ENCODE measurements at places on chromosomes 16 and 17.

DNA sequence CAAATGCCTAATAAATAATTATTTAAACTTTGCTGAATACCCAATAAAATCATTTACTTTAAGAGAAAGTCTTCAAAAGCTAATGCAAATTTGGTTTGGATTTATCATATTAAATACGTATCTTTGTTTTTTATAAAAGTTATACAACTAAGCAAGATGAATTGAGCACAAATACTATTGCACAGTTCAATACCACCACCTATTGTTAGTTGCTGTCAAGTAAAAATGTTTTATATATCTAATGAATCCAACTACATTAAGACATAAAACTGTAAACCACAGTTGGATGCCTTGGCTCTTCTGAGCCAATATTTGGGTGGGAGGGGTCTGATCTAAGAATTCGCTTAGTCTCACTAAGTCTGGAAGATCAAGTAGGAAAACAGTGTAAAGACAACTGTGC, 7.7 kb downstream of the FBXL20 start:
- no peak for DNase-seq

- no peak for DNase-seq
Measured at GRCh38 chr17:48181653-48182052, 74.1 kb downstream of the SNX11 start.

GRCh38 chr17:47744168-47745036, 11.4 kb downstream of the TBX21 start:
- DNase-seq: peak; percentile 11

DNA sequence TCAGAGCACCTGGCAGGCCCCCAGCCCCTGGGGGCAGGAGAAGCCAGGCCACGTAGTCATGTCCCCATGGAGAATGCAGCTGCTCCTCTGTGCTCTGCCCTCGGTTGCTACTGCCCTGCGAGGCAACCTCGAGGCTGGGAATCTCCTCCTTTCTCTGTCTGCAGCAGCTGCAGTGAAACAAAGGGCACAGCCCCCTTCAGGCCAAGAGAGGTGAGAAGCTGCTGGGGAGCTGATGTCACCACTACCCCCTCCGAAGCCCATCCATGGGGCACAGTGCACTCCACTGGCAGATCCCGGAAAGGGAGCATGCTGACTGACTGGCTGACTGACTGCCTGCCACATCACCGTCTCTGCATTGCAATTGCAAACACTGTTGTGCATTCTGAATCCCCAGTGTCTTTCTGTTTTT, 103.7 kb downstream of the GRIN2A start:
- DNase-seq: no peak

DNA sequence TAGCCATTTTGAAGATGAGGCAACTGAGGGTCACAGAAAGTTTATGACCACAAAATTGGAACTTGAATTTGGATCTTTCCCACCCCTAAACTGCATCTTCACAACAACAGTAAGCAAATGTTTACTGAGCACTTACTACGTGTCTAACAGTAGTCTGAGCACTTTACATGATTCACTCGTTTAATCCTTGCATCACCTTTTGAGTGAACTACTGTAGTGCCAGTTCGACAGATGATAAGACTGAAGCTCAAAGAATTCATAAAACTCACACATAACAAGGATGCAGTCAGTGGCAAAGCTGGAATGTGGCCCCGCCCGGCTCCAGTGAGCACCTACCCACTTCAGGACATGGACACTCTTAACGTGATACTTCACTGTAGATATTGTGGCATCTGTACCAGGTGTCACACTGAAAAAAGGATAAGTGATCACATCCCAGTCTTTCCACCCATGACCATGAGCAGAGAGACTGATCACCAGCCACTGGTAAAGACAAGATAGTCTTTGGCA, 36.0 kb upstream of the HLF start:
- no peak for DNase-seq

GRCh38 chr17:77325577-77326075, 184.9 kb downstream of the SEC14L1 start:
- DNase-seq: peak; percentile 61

DNA sequence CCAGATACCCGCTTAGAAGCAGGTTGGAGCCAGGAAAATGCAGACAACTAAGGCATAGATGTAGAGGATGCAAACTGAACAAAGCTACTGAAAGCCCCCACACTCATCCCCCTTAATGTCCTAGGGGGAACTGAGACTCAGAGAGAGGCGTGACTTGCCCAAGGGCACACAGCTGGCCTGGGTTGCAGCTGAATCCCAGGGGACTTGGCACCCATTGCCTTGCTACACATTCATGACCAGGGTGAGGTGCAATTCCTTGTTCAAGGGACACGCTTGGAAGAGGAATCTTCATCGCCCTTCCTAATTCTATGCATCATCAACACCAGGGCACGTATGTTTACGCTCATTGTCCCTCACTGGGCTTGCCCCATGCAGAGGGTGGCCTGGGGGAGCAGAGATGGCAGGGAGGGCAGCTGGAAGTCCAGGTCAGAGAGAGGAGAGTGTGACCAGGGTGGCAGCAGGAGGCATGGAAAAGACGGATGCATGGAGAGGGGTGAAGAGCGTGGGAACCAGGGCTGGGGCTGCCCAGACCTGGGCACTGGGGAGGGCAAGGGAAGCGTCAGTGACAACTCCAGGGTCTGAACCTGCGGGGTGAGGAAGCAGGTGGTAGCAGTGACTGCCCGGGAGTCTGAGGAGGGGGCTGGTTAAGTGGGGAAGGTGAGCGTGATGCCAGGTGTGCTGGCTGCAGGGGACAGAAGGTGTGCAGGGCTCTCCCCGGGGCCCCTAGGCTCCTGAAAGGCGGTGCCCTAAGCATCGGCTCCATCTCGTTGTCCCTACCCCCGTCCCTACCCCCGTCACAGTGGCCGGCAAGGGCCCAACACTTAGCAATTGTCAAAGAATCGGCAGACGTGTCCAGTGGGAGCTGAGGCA, 267.1 kb upstream of the TNRC6C start:
- no peak for DNase-seq

DNA sequence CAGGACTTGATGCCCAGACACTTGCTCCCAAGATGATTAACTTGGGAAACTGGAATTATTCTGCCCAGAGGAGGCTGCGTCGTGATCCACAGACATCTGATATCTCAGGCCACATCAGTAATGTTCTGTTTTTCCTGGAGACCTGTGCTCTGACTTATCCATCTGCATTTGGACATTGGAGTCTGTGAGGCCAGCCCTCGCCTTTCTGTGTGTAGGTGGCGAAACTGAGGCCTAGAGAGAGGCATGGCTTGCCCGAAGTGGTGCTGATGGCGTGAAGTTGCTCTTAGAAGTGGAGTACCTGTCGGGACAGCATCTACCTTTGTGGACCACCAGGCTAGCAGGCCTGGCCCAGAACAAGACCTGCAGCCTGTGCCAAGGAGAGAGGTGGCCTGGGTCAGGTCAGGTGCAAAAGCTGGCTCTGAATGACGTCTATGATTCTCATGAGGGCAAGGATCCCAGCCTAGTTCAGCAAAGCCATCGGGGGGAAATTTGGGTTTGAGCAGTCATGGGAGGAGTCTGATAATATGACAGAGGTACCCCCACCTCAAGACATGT, 186.8 kb upstream of the ZNF469 start:
- DNase-seq: no peak

GRCh38 chr17:32155896-32156295, 13.6 kb downstream of the RHOT1 start:
- no peak for DNase-seq

- no peak for DNase-seq
Measured at GRCh38 chr17:51512220-51512907, 252.0 kb downstream of the UTP18 start.

DNA sequence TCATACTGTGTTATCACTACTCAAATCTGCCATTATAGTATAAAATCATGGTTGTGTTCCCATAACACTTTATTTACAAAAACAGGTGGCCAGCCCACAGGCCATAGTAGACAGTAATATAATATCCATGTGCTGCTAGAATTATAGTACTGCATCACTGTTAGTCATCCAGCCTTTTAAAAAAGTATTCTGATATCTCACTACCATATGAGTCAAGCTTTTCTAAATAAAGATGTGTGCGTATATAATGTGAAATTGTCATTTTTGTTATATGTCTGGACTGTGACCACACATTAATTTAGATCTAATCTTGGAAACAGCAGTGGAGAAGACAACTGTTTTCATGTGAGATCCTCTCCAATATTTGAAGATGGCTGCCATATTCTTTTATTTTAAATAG, 1049.1 kb upstream of the GOT2 start:
- no peak for DNase-seq

DNA sequence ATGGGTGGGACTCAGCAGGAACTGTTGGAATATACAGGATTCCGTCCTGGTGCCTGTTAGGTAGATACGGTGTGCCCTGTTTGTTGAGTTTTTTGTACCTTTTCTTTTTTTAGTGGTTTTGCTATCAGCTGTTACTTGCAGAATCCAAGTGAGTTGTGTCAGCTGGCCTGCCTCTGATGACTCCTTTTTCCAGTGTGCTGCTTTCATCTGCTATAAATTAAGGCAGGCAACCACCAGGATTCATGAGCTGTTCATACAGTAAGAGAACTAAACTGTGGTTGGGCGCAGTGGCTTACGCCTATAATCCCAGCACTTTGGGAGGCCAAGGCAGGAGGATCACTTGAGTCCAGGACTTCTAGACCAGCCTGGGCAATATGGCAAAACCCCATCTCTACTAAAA, 79.9 kb downstream of the WNT3 start:
- no peak for DNase-seq

GRCh38 chr16:25707982-25708583, 16.3 kb downstream of the HS3ST4 start:
- DNase-seq: peak; percentile 31

GRCh38 chr16:4696172-4696904, 3.0 kb downstream of the NUDT16L1 start:
- DNase-seq: no peak

DNA sequence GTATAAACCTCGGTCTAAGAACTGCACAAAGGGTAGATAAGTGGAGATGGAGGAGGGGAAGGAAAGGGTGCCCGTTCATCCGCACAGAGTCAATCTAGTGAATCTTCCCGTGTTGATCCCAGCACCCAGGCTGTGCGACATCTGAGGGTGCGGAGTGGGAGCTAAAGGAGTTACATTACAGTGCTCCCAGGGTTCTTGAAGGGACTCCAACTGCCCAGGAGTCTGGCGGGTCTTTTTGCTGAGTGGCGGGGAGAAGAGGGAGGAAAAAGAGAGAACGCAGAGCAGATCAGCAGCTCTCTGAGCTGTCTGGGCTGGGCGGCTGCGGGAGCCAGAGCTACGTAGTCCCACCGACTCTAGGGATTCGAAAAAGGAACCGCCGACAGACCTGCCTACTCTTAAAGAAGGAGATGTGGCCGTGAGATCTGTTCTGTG, 1.6 kb upstream of the CA10 start:
- no peak for DNase-seq

DNA sequence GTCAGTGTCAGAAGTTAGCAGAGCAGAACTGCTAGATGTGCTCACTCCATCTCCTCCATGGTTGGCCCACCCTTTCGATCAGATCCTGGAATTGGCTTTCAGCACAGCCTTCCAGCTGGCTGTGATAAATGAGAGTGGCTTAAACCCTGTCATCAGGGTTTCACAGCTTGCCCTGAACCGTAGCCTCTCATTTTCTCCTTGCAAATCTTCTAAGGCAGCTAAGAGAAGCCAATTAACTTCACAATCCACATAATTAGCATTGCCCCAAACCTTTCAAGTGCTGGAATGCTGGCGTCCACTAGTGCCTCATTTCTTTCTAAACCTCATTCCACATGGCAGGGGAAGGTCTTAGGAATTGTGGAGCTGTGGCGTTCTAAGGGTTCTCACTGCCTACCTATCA, 21.7 kb downstream of the MILR1 start:
- DNase-seq: no peak

DNA sequence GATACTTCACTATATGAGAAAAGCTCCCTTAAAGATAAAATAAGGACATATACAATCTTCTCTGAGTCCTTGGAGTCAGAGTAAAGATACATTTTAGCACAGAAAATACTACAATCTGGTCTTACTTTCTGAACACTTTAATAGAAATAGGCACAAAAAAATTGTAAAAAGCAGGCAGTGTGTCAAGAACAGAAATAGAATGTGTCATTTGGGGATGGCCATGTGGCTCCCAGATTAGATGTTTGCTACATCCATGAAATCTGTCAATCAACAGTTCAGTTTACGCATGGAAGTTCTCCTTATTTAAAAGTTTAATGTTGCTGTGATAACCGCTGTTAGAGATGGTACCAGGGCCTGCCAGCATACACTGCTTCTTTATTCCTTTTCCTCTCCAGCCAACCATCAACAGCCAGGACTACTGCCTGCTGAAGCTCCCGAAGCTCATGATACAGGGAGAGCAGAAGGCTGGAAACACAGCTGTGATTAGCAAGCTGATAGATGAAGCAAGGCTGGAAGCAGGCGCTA, 278.5 kb downstream of the CEP112 start:
- no peak for DNase-seq

DNA sequence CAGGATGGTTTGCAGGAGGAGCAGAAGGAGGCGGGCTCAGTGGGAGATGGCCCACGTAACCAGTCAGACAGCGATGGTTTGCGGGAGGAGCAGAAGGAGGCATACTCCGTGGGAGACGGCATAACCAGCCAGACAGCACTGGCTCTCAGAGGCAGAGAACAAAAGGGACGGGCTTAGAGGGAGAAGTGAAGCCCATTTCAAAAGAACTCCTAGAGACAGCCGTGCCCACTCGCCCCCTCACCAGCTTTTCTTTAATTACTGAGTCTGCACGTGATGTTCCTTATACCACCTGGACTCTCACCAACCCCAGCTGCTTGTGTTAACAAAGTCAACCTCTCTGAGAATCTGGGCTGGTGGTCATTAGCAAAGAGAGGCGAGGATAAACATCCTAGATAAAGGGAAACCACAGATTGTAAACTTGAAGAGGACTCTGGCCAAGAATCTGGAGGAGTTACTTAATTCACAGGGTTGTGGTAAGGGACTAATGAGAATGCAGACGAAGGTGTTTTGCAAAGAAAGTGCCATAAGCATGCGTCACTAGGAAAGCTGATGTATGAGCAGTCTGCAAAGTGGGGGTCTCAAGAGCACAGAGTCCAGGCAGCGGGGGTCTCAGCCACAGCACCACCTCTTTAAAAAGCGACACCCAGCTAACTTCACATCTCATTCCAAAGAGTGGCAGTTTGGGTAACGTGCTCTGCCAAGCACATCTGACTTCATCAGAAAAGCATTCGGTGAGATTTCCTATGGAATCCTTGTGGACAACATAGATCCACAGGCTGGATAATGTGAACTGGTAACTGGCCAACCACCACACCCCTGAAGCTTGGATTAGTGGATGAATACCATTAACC, 51.7 kb downstream of the NXN start:
- DNase-seq: no peak

- no peak for DNase-seq
Measured at GRCh38 chr17:76539631-76540271, at the start of gene PRCD. Gene PRCD (plus strand): TSS chr17:76540044. CDS start chr17:76540142, 98 bp downstream.
